ENCODE measurements at places on chromosomes 4 and X.

GRCh38 chr4:152696764-152697261 lies 17.0 kb upstream of the TMEM154 start:
- no peak for DNase-seq

DNA sequence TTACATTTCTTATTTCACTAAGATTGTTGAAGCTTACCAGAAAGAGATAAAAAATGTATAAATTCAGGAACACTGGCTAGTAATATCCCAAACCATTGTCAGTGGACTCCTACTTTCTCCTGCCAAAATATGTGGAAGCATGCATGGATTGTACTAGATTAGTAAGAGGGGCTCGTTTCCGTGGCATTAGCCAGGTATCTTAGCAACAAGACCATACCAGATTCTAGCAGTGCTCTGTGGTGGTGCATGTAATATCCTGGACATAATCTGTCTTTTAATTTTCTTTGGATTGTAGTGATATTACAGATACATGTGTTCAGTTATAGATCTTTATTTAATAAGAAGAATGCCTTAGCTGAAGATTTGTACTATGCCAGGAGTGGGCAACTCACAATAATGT lies 371.9 kb upstream of the PITX2 start:
- DNase-seq, result no peak

DNA sequence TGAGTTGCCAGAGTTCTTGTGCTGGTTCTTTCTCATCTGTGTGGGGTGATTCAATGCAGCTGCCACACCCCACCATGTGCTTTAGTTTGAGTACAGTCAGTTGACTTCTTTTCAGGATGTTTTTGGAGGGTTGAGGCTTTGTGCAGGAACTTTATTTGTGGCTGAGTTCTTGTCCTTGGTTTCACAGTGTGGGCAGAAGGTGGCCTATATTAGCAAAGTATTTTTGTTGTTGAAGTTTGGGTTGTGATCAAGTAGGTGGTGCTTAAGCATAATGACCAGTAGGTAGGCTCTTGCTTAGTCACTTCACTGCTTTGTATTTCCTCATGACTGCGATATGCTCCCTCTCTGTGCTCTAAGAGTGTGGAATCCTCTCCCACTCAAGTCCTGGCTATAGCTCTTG lies 80.3 kb downstream of the ARHGAP24 start:
- no peak for DNase-seq

- DNase-seq, result no peak
Measured at GRCh38 chr4:70706044-70706461, 15.7 kb upstream of the RUFY3 start.

DNA sequence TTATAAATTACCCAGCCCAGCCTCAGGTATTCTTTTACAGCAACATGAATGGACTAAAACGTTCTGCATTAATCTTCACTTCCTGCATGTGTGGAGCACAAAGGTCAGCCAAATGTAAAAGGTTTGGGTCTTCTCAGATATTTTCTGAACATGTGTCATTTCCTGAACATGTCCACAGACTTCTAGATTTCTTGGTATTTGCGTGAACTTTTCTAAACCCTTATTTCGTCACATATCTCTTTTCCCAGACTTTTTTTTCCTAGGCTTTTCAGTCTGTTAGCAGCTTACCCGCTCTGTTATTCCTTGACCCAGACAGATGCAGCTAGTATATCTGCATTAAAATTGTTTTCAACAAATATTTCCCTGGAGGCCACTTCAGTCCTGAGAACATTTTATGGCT lies 57.3 kb upstream of the USP51 start:
- no peak for DNase-seq

GRCh38 chr4:16140231-16140878 lies 56.5 kb upstream of the PROM1 start:
- DNase-seq, result no peak

DNA sequence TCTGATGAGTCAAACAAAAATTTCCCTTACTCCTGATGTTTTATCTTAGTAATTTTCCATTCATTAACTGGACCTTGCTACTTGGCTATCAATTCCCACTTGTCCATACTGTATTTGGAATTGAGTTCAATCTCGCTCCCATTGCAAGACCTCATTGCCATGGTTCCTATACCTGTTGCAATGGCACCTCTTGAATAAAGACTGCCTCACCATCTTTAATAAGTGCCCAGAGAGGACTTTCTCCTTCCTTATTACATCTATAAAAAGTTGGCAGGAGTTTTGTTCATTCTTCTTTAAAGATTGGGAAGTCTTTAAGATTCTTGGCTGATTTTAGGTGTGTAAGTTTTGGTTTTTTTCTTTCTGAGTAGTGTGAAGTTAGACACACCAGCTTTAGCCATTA lies 397.4 kb downstream of the SPOCK3 start:
- no peak for DNase-seq

GRCh38 chr4:40458109-40458508 lies 123.0 kb downstream of the CHRNA9 start:
- no peak for DNase-seq

GRCh38 chr4:53702334-53703266 lies 111.3 kb upstream of the LNX1 start:
- no peak for DNase-seq

DNA sequence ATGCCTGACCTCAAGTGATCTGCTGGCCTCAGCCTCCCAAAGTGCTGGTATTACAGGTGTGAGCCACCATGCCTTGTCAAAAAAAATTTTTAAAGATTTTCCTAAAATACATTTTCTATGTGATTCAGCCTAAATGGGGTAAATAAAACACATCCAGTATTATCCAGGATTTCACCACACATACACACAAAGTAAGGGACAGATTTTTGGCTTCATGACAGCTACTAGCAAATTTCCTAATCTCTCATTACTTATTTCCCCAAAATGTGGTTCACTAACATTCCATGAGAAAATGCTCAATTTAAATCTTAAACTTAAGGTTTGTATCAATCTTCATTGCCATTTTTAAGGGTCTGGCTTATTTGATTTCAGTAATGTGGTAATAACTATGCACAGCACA lies 348.5 kb upstream of the INTU start:
- no peak for DNase-seq

GRCh38 chr4:180240670-180241069 lies 2002.5 kb upstream of the TENM3 start:
- DNase-seq, result no peak

- DNase-seq, result no peak
Measured at GRCh38 chr4:183563874-183564273, 59.0 kb downstream of the ING2 start.

DNA sequence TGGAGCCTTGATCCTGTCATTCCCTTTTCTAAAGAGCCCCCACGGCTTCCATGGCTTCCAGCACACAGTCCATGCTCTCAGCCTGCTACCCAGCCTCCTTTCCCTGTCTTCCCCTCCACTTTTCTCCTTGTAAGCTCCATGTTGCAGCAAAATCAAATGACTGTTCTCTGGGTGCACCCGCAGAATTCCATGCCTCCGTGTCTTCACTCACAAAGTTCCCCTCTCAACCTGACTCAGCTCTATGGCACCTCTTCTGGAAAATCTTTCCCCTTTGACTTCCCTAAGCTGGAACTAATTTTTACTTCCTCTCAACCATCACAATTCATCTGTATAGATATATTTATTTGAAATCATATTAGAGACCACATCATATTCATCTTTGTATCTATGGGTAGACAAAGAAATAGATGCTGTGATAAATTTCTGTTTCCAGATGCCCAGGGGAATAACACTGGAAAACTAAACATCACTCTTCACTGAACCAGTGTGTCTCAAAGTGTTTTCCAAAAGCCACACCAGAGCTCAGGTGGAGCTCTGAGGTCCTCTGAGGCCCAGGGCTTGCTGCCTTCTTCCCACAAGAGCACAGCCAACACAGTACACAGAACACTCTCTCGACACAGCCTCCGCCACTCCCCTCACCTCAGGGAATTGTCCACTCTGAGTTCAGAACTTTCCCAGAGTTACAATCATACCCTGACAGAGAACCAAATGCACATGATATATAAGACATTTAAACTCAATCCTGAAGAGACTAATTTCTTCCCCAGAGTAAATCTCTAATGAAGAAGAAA lies 3.3 kb downstream of the SETD7 start:
- DNase-seq, result no peak

- DNase-seq, result no peak
Measured at GRCh38 chr4:109206620-109207019, 95.8 kb downstream of the COL25A1 start.

DNA sequence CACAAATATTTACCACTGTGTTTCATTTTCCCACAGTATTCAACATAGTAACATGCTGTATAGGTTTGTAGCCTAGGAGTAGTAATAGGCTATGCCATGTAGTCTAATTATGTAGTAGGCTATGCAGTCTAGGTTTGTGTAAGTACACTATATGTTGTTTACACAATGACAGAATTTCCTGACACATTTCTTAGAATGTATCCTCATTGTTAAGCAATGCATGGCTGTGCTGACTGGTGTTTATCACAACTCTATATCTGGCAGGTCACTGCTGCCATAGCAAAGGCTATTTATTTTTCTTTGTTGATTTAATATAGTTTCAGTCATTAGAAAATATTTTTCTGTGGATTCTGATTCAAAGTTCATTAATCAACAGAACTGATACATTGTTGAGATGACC lies 108.3 kb upstream of the TEX13A start:
- DNase-seq, result no peak

- DNase-seq, result no peak
Measured at GRCh38 chr4:1403177-1403583, 3.1 kb downstream of the NKX1-1 start.

DNA sequence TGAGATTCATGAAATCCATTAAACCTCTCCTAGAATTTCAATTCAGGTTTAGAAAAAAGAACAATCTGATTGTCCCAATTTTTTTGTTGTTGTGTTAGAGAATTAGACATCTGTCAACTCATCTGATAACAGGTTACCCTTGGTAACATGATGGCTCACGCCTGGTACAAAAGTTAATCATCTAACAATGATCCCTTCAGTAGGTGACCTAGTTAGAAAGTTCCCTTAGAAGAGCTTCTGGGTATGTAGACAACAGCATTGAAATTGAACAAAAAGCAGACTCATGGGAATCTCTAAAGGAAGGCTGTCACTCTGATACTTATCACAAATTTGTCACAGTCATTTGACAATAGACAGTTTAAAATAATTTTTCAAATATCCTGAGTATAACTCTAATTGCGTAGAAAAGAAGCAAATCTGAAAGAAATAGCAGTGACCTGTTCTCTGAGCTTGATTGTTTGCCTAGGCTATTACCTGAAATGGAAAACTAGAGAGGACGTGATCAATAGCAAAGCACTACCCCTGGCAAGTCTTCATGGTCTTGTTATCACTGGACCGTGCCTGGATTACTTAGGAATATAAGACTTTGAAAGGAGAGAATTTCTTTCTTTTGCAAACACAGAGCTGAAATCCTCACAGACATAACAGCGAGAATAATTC lies 880.4 kb upstream of the AGA start:
- no peak for DNase-seq

DNA sequence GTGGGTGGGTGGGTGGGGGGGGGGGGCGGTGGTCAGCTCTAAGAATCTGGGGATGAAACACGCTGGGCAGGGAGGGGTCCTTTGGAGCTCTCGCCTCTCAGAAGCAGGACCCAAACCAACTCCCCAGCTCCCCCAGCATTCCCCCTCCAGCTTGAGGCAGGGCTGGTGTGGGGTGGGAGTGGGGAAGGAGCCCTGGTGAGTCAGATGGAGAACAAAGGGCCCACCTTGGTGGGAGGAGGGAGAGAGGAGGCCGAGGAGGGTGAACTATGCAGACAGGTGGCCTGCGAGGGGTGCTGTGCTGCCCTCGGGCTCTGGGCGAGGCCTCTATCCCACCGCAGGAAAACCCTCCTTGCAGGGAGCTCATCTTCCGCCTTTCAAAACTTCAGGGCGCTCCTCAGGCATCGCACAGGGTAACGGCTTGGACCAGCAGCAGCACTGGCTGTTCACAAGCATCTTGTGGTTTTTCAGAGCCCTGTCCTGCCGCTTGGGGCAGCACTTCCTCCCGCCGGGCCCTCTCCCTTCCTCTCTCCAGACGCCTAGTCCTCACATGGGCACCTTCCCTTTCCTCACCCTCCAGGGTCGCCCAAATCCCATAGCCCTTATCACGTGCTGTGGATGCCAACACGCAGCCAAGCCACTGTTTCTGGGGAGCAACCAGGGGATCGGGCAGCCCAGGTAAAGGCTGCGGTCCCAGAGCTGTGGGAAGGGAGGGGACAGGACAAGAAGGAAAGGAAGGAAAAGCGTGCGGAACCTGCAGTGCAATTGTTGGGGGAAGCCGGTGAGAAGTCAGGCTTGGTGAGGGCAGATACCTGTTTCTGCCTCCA lies 34.0 kb upstream of the GRPEL1 start:
- peak; percentile 57 for DNase-seq

DNA sequence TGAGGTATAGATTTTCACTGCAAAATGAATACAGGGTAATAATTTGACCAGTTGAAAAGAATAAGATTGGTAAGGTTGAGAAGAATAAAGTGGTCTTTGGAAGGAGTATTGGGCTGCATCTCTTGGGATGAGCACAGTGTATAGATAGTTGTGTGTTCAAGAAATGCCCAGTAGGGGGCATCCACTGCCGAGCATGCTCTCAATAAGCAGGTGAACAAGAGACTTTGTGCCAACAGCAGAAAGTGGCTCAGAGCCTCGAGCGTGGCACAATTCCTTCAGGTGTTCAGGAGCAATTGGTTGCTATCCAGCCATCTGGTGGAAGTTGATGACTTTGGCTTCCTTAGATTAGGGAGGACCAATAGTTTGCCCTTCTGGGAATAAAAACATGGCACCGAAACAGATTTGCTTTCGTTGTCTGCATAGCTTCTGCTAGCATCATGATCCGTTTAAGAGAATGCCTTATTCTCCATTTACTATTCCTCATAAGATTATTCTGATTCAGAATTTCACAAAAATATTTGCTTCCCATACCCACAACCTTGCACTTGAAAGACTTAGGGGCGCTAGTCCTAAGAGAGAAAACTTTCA lies 258.1 kb upstream of the NEIL3 start:
- peak; percentile 15 for DNase-seq

- DNase-seq, result peak; percentile 85
Measured at GRCh38 chr4:86959588-86960500, 25.0 kb downstream of the AFF1 start.

Measured in neuronal stem cell (in vitro differentiated cells).